ENCODE measurements at places on chromosomes 4 and X.

- DNase-seq: no peak
These were observed 13.8 kb downstream of the RNF4 start for GRCh38 chr4:2482693-2483092.

GRCh38 chrX:4373791-4374190 lies 660.3 kb upstream of the PRKX start:
- no peak for DNase-seq

GRCh38 chr4:188082796-188083195 lies 26.6 kb downstream of the TRIML2 start:
- DNase-seq: no peak

DNA sequence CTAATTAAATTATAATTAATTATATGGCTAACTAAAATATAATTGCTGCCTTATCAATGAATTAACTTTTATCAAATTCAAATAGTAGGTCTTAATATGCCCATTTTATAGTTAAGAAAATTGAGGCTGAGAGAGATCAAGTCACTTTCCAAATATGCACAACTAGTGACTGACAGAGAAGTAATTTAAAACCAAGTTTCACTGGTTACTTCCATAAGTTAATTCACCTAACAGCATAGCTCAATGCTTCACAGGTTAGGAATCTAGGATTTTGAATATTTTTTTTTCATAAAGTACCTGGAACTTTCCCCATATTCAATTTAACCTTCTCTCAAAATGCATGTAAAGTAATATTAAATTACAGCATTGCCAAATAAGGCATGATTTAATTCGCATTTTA lies 134.4 kb upstream of the VEGFC start:
- no peak for DNase-seq

DNA sequence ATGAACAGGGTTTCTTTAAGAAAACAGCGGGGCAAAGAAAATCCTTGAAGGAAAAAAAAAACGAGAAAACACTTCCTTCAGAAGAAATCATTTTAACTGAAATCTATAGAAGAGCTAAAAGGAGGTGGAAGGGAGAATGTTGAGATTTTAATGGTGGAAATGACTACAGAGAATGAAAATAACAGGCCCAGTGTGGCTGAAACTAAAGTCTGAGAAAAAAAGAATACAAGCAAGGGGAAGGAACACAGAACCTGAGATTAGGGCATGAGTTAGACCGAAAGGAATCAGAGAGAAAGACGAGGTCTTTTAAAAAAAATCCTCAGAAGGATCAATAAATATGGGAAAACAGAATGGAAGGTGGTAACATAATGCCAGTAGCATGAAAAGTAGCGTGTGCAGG lies 1230.0 kb upstream of the TENM3 start:
- no peak for DNase-seq
